ENCODE measurements at places on chromosomes 7 and 10.

GRCh38 chr10:8073691-8074416 is 19.4 kb downstream of the GATA3 start:
- no peak for DNase-seq

DNA sequence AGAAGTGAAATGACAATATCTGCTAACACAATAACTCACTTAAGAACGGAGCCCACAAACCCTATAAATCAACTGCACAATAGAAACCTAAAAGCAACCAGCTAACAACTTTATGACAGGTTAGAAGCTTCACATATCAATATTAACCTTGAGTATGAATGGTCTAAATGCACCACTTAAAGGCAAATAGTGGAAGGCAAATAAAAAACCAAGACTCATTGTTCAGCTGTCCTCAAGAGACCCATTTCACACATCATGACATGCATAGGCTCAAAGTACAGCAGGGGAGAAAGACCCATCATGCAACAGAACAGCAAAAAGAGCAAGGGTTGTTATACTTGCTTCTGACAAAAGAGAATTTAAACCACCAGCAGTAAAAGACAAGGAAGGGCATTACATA is 46.8 kb downstream of the CDC14C start:
- DNase-seq, result no peak

GRCh38 chr10:123013456-123014419 is 4.9 kb downstream of the ACADSB start:
- DNase-seq, result no peak

- DNase-seq, result no peak
Measured at GRCh38 chr7:147658392-147658967, 932.1 kb upstream of the C7orf33 start.

DNA sequence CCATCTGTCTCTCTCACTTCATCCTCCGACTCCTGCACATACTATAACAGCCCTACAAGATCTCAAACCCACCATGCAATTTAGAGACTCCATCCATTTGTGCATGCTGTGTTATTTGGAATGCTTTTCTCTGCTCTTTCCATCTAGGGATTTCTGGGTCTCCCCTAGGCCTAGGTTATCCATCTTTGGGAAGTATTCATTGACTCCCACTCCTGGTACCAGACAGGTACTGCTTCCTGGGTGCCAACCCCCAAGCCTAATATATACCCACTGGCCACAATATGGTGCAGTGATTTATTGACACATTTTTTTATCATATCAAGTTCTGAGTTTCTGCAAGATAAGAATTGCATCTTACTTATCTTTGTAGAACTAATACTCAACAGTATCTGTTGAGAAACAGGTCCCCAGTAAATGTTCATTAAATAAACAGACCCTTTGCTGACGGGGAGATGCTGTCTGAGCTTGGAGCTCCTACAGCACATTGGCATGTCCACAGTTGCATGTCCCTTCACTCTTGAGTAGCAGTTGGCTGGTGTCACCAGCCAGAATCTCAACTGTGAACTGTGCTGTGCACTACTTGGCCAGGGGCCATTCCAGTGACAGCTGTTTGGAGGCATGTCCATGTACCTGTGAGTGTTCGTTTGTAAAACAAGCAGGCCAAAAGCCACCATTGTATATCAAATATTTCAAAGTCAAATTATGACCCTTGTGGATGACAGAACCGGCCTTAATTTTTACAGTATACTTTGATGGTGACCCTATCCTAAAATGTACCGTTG is 223.3 kb upstream of the NFE2L3 start:
- no peak for DNase-seq

GRCh38 chr7:148791546-148791945 is 92.5 kb downstream of the EZH2 start:
- DNase-seq, result no peak

DNA sequence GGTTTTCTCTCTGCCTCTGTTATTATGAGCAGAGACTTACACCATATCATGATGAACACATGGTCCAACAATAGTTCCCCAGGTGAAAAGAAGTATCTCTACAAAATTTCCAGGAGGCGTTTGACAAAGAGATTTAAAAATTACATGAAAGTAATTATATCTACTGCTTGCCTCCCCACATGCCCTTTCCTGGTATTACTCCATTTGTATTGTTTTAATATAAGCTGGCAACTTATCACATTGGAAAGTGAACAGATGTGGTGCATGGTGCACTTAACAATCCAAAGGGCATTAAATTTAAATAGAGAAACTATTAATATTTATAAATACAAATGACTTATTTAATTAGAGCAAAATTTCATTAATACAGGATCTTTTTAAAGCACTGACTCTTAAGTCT is 638.2 kb downstream of the ANKRD7 start:
- no peak for DNase-seq

GRCh38 chr10:98302741-98303365 is 34.9 kb upstream of the LOXL4 start:
- DNase-seq, result no peak

Measured in CD4-positive, alpha-beta T cell treated with Interleukin-10 for 1 hour (primary cell).